Activated naive CD4-positive, alpha-beta T cell treated with anti-CD3 and anti-CD28 coated beads, Interleukin-2, amount 50 U/mL, for 72 hours (primary cell): ENCODE measurements at places on chromosomes 2 and 18. TPM values are rescaled to one million over a fixed set of nuclear protein-coding genes. Genes with fewer than 3 reads are reported as not detected.

DNA sequence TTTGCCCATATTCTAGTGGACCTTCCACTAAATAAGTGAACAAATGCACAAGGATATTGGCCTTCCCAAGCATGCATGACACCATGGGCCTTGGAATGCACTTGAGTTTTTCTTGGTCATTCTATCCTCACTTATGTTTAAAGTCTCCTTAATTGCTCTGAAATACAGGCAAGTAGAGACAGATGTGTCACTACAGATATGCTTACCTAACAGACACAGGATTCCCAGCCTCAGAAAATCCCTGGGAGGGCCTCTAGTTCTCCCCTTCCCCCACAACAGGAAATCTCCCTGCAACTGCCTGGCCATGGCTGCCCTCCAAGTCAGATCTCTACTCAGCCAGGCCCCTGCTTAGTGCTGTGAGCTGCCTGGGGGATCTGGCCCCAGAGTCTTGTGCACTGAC lies 445.2 kb downstream of the IRS1 start:
- no peak for DNase-seq

- DNase-seq = no peak
Measured at GRCh38 chr2:225353579-225354085, 45.9 kb upstream of the NYAP2 start.

Gene NHEJ1
- total RNA-seq = 20.9 TPM

GRCh38 chr2:113376913-113377445 lies 60.5 kb upstream of the ZNG1B start:
- no peak for DNase-seq

DNA sequence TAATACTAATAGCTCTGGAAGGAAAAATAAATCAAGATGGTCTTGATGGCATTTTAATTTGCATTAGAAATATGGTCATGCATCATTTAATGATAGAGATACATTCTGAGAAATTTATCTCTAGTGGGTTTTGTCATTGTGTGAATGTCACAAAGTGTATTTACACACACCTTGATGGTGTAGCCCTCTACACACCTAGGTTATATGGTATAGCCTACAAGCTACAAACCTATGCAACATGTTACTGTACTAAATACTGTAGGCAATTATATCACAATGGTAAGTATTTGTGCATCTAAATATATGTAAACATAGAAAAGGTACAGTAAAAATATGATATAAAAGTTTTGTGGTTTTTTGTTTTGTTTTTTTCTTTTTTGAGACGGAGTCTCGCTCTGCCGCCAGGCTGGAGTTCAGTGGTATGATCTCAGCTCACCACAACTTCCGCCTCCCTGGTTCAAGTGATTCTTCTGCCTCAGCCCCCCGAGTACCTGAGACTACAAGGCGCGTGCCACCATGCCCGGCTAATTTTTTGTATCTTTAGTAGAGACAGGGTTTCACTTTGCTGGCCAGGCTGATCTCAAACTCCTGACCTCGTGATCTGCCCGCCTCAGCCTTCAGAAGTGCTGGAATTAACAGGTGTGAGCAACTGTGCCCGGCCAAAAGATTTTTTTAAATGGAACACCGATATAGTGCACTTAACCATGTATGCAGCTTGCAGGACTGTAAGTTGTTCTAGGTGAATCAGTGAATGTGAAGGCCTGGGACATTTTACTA lies 83.7 kb upstream of the UBXN4 start:
- no peak for DNase-seq
